ENCODE measurements at places on chromosomes 7 and 10.
A peak's percentile ranks its signal among the peaks of the same experiment; 100 is the strongest.

DNA sequence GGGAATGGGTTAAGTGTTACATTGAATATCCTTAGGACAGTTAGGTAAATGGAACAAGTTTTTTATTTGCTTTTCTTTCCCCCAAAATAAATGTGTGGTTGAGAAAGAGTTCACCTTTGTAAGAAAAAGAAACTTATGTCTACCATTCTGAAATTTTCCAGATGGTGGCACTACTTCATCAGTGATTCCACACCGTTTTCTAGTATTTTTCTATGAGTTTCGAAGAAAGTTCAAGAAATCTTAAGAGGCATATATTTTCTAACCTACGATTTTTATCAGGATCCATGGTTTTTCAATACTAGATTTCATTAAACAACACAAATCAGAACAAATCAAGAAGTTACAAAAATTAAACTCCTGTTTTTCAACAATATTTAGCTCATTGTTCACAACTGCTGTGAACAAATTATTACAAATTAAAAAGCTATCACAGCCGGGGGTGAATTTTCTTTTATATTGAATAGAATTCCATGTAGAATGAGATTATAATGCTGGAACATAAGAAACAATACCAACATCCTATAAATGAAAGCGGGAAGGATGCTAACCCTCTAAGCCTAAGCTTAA is 163.1 kb upstream of the NPVF start:
- no peak for DNase-seq

DNA sequence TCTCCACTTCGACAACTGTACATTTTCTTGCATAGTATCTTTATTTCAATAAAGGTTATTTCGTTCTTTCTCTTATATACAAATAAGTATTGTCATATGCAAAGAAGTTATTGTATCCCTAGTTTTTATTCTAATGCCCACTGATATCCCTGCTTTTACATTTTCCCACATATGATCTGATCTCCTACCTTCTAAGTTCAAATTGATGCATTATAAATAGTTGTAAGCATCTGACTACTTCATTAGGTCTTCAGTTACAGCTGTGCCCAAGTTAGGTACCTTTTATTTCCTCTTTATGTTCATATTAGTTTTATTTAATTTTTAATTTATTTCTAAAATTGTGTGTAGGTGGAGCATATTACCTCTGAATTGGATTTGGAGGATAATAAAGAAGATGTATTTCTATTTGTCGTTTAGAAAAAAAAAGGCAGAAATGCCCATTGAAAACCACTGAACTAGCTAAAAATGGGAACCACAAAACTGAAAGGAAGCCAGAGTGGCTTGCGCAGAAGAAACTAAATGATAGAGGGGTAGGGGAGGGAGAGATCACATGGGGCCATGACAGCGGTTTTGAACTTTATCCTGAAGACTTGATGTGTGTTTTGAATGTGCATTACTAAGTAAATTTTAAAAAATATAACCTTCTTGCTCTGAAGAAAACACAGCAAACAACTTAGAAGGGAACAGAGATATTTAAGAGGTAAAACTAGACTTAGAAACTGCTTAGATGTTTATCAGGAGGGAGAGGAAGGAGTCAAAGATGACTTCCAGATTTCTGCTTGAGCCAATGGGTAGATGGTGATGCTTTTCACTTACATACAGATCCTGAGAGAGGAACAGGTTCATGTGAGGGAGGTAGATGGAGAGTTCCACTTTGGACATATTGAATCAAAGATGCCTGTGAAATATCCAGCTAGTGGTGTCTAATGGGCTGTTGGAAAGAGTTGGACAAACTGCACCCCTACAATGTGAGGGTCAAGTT is 9.3 kb upstream of the ZC3HAV1L start:
- no peak for DNase-seq

- DNase-seq = no peak
Observed at GRCh38 chr10:102024799-102025198, 31.2 kb downstream of the ARMH3 start.

DNA sequence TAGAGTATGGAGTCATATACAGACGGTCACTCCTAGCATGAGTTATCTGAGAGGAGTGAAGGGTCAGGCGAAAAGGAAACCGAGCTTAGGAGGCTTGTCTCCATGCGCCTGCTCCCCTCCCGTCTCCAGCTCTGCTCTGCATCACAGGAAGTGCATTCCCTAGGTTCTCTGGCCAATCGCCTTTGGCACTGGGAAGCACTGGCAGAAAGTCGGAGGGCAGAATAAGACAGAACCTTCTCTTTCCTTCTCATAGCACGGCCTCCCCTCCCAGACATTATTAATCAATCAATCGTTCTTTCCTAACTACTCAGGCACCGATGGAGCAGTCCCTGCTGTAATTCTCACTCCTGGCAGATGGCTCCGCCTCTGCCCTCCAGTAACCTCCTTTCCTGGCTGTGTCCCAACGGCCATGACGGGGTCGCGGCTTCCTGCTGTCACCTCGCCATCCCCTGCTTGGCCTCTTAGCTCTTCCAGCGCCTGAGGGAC is 177.1 kb downstream of the FRMD4A start:
- no peak for DNase-seq

DNA sequence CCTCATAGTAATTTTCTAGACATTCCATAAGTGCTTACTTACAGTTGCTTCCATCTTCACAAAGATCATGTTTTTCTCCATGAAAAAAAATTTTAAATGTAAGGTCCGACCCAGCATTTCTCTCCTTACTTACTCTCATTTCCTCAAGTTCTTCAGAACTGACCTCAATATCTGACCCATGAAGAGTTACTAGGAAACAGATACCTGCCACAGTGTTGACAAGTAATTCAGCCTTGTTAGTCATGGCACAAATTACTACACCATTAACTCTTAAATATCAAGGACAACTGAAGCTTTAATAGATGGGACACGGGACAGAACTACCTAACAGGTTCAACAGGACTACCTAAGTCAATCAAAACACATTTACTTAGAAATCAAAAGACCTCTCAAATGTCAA is 316.2 kb downstream of the POM121L12 start:
- DNase-seq = no peak

- DNase-seq = no peak
Observed at GRCh38 chr7:108716783-108717182, 147.1 kb downstream of the DNAJB9 start.

- no peak for DNase-seq
Observed at GRCh38 chr10:88971221-88972061, 18.9 kb upstream of the ACTA2 start.

- no peak for DNase-seq
Observed at GRCh38 chr7:30743371-30744074, 8.4 kb upstream of the INMT start.

GRCh38 chr7:155746188-155746587 is 66.1 kb downstream of the SHH start:
- no peak for DNase-seq

GRCh38 chr10:49748006-49748405 is 14.1 kb downstream of the OGDHL start:
- no peak for DNase-seq

DNA sequence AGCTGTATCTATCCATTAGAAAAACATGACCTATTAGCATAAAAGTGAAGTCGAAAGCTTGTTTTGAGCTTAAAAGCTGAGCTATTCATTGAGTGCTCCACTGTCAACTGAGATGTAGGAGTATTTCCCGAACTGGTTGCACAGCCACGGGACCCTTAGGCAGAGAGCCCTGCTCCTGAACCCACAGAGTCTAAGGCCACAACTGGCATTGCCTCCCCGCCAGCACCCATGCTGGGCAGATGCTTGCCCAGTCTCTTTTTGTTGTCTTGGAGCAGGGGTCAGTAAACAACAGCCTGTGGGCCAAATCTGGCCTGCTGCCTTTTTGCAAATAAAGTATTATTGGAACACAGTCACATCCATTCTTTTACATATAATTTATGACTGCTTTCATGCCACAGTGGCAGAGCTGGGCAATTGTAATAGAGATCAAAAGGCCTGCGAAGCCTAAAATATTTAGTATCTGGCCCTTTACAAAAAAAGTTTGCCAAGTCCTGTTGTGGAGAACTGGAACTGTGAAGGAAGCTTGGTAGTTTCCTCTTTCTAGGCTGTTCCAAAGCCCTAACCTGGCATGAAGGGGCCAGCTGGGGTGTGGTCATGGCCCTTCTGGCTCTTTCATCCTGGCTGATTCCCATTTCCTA is 58.4 kb upstream of the WAPL start:
- DNase-seq = no peak

DNA sequence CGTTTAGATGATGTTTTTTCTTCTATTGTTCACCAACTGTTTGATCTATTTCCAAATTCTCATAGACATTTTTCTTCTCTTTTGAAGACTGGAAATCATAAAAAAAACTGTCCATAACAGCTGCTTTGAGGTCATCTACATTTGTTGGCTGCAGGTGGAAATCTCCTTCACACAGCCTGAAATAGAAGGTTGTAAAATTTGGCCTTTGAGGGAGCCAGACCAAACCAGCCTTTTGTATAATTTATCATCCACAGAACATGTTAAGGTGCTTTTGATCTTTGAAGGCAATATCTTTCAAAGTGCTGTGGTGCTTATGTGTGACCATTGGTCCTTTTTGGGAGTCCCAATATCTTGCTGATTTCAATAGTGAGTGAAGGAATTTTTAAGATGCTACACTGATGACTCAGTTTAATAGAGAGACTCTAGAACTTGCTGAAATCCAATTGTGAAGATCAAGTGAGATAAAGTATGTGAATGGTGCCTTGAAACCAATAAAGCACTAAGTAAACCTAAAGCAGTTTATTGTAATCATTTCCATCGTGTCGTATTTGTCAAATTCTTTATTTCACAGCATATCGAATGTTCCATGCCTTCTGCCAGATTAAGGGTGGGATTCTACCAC is 5.4 kb downstream of the FERD3L start:
- no peak for DNase-seq

DNA sequence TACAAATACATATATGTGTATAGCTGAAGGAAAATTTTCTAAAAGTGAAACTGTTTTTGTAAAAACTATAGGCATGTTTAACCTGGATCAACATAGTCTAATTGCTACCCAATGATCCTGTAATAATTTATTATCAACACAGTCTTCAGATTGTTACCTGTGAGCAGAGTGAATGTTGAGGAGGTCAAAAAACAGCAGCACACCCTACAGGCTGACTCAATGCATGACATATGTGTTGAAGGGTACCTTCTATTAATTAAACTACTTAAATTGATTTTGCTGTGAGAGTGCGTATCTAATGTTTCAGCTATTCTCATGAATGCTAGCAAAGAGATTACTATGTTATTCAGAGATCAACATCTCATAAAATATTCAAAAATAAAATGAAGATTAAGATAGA is 411.4 kb downstream of the TNS3 start:
- DNase-seq = no peak

DNA sequence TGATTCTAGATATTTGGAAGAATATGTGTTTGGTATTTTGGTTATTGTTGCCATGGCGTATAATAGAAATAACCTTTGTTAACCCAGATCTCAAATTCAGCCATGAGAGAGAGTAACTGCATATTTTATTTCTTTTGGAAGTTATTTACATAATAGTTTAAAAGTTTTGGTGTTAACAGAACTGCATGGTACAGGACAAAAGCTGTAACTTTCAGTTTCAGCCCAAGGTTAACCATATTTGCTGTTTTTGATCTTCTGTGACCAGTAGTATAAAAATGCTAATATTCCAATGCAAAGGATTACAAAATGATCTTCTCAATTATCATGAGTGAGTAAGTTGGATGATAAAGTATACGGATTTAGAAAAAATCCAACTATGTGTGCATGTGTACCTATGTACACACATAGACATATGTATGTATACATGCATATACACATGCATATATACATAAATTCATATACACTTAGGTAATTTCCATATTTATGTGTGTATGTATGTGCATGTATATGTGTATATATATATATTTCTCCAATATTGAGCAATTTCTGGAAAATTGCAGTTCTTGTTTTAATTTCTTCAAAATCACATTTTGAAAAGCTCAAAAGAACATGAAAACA is 38.0 kb upstream of the PIP4K2A start:
- DNase-seq = no peak

DNA sequence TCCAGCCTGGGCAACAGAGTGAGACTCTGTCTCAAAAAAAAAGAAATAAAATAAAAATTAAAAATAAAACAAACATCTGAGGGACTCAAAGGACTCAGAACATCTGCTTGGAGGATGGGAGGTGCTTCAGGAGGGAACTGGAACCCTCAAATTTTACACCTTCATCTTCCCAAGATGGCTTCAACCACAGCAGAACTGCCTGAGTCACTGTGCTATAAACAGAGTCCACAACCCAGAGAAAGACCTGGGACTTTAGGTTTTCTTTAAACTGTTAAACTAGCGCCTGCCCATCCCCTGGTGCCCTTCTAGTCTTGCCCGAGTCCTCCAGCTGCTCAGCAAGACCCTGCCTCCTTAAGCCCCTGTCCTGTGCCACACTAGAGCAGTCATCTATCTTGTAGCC is 40.8 kb downstream of the RGS10 start:
- DNase-seq = no peak

GRCh38 chr10:119933179-119933578 is 40.6 kb downstream of the SEC23IP start:
- no peak for DNase-seq

GRCh38 chr10:88987243-88987725 is 3.3 kb upstream of the FAS start:
- no peak for DNase-seq

GRCh38 chr10:77836299-77836820 is 90.2 kb downstream of the DLG5 start:
- DNase-seq = no peak

DNA sequence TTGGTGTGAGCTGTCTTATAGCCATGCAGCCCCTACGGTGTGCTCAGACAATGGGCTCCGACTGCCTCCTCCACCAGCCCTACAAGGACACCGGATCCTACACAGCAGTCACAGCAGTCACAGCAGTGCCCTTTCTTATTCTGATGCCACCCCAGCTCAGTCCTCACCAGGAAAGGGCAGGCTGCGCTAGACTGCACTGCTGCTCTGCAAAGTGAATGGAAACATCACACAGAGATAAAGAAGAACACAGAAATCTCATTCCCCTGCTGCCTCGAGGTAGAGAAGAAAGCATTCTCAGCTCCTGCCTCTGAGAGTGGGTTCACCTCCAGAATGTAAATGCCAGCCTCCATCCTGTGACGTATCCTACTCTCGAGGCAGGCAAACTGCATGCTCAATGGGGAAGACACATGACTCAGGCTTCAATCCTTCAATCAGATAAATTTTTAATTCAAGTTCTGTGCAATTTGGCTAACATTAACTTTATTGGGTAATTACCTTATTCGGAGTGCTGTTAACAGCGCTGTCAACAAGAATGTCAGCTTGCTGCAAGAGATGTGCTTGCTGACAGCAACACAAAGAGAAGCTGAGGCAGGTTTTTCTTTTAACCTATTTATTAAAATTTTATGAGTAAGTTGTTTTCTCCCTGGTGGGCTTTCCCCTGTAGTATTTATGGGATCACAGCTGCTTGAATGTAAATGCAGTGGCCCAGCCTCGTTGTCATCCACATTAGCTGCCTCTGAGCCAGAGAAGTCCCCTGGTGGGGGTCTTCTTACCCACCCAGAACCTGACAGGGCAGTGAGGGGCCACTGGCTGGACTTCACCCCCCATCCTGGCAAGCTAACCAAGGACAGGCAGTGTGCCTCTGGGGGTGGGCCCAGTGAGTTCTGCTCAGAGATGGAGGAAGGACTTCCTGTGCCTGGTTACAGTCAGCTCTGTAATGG is 241.3 kb upstream of the KMT2E start:
- peak; percentile 29 for DNase-seq

Data from left hindlimb (tissue), 1 donor.